ENCODE measurements at places on chromosomes 16 and 17. TPM values are rescaled to one million over a fixed set of nuclear protein-coding genes. Genes with fewer than 3 reads are reported as not detected.
A peak's percentile ranks its signal among the peaks of the same experiment; 100 is the strongest.

Gene OR3A3
- total RNA-seq: not detected

Gene KRTAP17-1
- not detected for total RNA-seq

- DNase-seq: no peak
These were observed 559.8 kb downstream of the WWOX start for GRCh38 chr16:78659216-78659615.

- DNase-seq: no peak
These were observed 383 bp downstream of the ZNF598 start for GRCh38 chr16:2009164-2009711.

DNA sequence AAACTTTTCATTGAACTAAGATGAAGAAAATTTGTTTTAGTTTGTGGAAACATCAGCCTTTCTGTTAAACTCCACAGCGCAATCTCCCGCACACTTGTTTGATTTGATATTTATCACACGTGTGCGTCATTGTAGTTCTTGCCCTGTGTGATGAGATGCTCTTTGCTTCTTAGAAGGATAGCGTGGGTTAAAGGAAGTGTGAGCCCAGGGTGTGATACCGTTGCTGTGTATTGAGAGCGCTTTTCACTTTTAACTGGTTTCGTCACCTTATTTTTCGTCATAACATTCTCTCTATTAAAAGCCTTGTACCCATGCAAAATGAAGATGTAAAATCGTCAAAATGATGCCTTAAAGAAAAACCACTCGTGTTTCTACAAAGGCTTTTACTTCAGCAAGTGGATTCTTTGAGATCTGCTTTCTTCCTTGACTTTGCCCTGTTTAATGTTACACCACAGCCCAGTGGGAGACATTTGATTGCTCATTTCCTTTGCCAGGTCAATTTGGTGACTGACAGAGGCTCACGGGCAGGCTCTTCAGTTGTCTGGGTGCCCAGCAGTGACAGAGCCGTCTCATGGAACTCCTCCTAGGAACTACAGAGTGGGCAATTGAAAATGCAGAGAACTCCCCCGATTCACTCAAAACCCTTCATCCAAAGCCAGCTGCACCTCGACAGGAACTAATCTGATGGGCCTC lies 61.1 kb downstream of the RPA1 start:
- DNase-seq: no peak

DNA sequence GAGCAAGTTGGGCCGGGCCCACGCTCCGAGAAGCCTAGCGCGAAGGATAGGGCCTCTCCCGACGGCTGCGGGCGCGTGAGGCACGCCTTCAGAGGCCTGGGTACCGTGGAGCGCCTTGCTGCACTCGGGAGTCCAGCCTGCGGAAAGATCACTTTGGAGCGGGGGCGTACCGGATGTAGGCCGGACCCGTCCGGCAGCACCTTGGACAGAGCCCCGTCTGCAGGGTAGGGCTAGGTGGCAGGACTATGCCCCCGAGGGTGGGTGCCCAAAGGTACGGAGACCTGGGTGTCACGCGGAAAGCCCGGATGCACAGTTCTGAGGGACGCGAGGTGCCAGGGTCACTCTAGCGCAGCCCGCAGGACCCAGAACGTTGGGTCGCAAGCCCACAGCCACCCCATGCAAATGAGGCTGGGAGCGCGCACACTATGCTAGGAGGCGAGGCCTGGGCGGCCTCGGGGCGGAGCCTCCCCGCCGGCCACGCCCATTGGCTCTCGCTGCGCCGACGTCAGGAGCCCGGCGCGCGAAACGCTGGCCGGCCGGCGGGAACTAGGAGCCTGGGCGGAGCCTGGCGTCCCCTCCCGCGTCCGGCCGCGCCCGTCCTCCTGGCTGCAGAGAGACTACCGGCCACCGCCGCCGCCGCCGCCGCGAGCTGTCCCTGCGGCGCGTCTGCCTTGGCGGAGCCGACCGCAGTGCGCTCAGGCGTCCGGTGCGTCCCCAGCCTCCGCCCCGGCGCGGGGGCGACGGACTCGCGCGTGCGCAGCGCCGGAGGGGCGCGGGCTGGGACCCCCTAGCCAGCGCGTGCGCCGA lies at the start of gene PAQR4:
Gene PAQR4 (plus strand): TSS at position 611 of the 807 bp plus-strand sequence. CDS start 327 bp downstream, outside the sequence.
- DNase-seq: peak; percentile 80

Gene NSRP1
- 10.9 TPM for total RNA-seq

GRCh38 chr17:13462673-13463124 lies 139.0 kb downstream of the HS3ST3A1 start:
- DNase-seq: no peak

DNA sequence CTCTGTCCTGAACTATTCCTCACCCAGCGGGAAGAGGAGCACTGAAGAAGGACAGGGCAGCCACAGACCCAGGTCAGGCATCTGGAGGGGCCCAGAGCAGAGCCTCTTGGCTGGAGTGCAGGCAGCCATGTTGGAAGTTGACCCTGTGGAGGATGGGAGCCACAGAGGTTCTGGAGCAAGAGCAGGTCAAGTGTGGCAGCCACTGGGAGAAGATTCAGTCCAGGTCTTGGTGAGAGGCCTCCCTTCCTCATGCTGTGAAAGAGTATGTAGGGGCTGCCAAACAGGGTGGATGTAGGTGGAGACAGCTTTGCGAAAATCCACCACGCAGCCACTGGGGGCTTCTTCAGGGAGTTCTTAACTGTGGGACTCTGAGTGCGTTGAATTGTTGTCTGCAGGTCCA lies 590 bp upstream of the CD79B start:
- DNase-seq: no peak

DNA sequence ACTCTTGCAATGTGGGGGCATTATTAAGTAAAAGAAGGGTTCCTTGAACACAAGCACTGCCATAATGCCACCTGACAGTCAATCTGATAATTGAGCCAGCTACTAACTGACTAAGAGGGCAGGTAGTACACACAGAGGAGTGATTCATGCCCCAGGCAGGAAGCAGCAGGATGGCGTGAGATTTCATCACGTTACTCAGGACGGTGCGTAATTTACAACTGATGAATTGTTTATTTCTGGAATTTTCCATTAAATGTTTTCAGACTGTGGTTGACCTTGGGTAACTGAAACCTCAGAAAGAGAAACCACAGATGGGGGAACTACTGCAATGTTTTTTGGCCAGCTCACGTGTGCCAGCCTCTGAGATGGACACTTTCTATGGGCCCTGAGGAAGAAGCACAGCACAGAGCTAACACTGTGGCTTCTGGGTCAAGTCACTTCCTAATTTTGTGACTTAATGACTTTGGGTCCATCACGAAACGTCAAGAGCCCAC lies 46.7 kb downstream of the C17orf67 start:
- peak; percentile 96 for DNase-seq

- no peak for DNase-seq
These were observed 45.8 kb downstream of the WNT3 start for GRCh38 chr17:46772475-46773220.

GRCh38 chr17:33527290-33527689 lies 234.2 kb upstream of the ASIC2 start:
- DNase-seq: no peak

Gene RAPGEFL1
- total RNA-seq: 0.98 TPM

Gene TPPP3
- total RNA-seq: 17.6 TPM

Gene PKMYT1
- total RNA-seq: 91.4 TPM

DNA sequence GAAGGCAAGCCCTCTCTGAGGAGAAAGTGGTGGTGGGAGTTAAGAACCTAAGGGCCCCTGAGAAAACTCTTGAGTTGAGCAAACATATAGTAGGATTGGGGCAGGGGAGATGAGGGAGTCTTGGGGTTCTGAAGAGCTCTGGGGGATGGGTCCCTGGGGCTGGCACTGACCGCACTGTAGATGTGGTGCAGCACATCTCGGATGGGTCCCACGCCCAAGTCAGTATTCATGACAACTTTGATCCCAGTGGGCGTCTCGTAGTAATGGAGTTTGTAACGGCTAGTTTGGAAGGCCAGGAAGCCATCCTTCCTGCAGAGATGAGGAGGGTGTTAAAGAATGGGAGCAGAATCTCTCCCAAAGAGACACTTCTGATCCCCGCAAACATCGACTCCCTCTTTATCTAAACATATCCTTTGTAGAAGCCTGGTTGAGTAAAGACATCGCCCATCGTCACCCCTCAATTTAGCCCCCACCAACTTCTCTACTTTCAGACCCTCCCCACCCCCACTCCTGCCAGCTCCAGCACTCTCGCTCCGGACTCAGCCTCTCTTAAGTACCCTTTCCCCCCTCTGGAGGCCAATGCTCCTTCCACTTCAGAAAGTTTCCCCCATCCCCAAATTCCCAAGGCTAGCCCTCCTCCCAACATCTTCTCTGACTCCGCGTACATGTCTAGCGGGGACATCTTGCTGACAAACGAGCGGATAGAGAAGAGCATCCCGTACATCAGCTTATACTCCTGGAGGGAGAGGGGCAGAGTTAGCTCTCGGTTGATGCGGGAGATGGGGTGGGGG lies 710 bp downstream of the TRAPPC1 start:
- no peak for DNase-seq
